Stimulated activated CD4-positive, alpha-beta T cell treated with anti-CD3 and anti-CD28 coated beads, Interleukin-4, amount 100 ng/mL, for 4 hours (primary cell): ENCODE measurements at places on chromosomes 2 and 18.

DNA sequence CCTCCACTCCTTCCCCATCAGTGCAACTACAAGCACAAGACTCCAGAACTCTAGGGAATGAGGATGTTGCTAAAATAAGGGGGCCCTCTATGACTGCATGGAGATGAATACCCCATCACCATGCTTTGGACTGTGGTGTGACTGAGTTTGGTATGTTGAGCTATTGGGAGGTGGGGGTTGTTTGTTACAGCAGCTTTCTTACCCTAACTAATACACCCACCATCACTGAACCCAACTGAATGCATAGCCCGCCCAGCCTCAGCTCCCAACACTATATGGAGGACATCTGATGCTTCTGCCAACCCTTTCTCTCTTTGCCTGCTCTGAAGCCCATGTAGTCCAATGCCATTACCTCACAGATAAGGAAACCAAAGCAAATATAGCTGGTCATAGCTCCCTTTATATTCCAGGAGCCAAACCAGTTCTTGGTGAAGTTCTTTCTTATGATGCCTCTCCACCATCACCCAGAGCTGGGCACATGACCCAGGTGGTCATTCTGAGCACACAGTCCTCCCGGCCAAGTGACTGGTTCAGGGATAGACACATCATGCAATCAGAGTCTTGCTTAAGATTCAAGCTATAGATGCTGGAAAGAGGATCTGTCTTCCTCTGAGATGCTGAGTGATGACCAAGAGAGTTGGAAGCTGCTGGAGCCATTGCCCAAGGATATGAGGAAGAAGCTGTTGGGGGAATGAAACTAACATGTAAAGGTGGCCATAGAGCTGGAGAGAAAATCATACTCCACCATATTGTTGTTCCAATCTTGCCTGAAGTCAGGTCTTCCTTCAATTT lies 155.6 kb upstream of the HAAO start:
- DNase-seq: no peak

- no peak for DNase-seq
These were observed 110.0 kb upstream of the GCFC2 start for GRCh38 chr2:75820693-75821092.

DNA sequence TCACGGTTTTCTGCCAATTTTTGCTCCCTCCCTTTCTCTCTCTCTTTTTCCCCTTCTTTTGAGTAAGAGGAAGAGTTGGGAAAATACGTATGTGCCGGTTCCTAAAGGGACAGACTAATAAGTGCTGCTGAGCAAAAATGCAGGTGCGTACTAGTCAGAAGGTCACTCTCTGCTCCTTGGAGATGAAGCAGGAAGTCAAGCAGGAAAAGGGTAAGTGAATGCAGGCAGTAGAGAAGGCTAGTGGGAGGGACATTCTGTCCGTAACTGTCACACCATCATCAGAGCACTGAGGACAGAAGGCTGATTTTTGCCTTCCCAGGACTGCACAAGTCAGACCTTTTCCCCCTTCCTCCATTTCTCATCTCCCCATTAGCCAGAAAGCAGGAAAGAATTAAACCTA lies 105.7 kb downstream of the CDH2 start:
- no peak for DNase-seq

GRCh38 chr2:66730441-66730840 lies 295.5 kb downstream of the MEIS1 start:
- no peak for DNase-seq

DNA sequence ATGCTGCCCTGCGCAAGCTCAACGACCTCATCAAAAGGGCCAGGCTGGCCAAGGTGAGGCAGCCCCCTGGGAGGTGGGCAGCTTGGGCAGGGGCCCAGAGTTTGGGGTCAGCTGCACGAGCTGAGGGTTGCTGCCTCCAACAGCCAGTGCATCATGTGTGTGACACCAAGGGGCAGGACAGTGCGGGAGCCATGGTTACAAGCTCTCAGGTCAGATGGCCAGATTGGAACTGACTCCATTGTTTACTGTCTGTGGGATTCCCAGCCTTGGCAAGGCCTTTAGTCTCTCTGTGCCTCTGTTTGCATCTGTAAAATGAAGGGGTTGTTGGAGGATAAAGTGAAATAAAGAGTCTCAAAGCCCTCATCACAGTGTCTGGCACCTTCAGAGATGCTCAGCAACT lies 26.9 kb downstream of the EHD3 start:
- no peak for DNase-seq

GRCh38 chr2:205766779-205767359 lies 84.6 kb downstream of the NRP2 start:
- peak; percentile 35 for DNase-seq

DNA sequence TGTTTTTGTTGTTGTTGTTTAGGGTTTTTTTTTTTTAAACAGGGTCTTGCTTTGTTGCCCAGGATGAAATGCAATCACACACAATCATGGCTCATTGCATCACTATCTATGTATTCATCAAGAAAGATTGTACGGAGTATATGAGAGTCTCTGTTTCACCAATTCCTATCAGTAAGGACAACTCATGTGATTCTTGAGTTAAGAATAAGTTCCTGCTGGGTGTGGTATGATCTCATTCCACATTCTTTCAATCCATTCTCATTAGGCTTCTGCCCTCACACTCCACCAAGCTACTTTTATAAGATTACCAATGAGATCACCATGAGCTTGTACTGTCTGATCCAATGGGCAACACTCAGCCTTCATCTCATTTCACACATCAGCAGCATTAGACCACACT lies 9.1 kb upstream of the AP1S3 start:
- DNase-seq: no peak

- no peak for DNase-seq
These were observed 184.2 kb downstream of the KCNJ3 start for GRCh38 chr2:154882725-154883124.
